ENCODE measurements at places on chromosomes 7 and 10.

GRCh38 chr7:91068136-91068795, 196.0 kb upstream of the FZD1 start:
- no peak for DNase-seq

DNA sequence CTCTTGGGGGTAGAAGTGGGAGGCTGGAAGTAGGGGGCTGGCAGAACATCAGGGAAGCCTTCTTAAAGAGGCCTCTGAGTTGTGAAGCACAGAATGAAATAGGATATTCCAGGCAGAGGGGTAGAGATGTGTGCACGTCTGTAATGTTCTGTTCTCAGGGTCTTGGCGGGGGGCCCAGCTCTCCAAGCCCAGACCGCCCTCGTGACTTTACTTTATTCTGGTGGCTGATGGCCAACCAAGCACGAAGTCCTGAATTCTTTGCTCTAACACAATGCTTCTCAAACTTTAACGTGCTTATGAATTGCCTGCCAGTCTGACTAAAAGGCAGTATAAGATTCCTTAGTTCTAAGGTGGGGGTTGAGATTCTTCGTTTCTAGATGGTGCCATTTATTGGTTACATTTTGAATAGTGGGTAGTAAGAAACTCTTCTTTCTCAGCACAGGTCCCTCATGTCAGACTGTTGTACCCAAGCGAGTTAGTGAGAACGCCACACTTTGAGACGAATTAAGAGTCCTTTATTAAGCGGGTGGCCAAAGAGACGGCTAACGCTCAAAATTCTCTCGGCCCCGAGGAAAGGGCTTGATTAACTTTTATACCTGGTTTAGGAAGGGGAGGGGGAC, 8.2 kb downstream of the PRXL2A start:
- DNase-seq, result no peak

GRCh38 chr7:140056431-140057142, 6.2 kb downstream of the PARP12 start:
- no peak for DNase-seq

DNA sequence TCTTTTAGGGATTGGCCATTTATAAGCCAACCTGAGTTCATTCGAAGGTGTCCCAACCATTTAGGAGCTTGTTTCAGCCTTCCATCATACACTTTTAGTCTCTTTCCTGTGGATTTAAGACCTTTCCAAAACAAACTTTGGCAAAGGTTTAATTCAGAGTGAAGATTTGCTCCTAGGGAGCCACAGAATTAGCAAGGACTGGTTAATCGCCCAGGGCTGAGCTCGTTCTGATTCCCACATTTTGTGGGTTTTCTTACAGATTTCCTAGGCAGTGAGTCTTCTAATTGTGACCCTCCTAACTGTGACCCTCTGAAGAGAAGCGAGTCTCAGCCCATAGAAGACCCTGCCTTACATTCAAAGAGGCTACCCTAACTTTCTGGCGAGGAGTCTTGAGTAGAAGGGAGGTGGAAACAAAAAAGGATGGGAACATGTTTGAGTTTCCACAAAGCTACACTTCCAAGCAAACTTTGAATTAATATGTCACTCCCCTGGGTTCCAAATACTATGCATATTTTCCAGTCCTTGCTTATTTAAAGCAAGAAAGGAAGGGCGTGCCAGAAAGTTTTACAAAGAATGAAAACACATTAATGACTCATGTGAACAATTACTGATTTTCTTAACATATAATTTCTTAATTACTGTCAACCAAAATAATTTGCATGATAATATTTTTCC, 118.3 kb downstream of the ARID5B start:
- no peak for DNase-seq

- DNase-seq, result no peak
Measured at GRCh38 chr7:22670422-22670815, 56.6 kb upstream of the IL6 start.

DNA sequence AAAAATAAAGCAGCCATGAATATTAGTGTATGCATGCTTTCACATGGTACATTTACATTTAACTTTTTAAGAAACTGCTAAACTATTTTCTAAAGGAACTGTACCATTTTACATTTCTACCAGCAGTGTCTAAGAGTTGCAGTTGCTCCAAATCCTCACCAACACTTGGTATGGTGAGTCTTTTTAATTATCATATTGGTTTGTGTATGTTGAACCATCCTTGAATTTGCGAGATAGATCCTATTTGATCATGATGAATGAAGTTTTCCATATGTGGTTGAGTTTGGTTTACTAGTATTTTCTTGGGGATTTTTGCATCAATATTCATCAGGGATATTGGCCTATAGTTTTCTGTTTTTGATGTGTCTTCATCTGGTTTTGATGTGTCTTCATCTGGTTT, 1057.2 kb downstream of the LRMDA start:
- DNase-seq, result no peak

- no peak for DNase-seq
Measured at GRCh38 chr10:60473557-60473956, 83.9 kb upstream of the ANK3 start.

- no peak for DNase-seq
Measured at GRCh38 chr7:158109364-158110033, 478.1 kb downstream of the PTPRN2 start.

- peak; percentile 65 for DNase-seq
Measured at GRCh38 chr10:45000752-45001380, at the start of gene ZNF22. ZNF22 (plus strand) TSS chr10:45000923; CDS start chr10:45003369, 2,446 bp downstream.

- no peak for DNase-seq
Measured at GRCh38 chr7:129923709-129924108, 29.1 kb downstream of the UBE2H start.

DNA sequence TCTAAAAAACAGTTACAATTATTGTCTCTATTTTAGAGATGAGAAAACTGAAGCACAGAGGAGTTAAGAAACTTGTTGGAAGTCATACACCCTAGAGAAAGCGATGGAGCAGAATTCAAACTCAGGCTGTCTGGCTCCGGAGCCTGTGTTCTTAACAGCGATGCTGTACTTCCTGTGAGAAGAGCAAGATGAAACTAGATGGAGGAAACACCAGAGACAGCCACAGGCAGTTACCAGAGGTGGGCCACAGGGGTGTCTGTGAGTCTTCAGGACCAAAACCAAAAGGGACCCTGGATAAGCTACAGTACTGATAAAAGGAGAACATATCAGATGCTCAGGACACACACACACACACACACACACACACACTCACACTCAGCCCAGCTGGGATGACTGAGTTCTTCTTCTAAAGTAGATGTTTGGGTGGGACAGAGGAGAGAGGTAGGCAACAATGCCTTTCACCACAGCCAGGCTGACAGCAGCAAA, 289.2 kb downstream of the FZD1 start:
- no peak for DNase-seq

DNA sequence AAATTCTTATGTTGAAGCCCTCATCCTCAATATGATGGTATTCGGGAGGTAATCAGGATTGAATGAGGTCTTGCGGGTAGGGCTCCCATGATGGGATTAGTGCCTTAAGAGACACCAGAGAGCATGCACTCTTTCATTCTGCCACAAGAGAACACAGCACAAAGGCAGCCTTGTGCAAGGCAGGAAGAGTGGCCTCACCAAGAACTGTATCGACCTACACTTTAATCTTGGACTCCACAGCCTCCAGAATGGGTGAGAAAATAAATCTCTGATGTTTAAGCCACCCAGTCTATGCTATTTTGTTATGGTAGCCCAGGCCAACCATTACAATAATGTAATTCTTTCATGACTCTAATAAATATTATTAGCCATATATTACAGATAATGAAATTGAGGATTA, 8.4 kb downstream of the SEM1 start:
- DNase-seq, result no peak

GRCh38 chr7:89607792-89608191, 546.5 kb upstream of the STEAP1 start:
- no peak for DNase-seq

GRCh38 chr10:110632591-110633215, 11.4 kb upstream of the RBM20 start:
- no peak for DNase-seq

GRCh38 chr10:84158061-84158460, 15.5 kb upstream of the GPR15LG start:
- DNase-seq, result no peak

GRCh38 chr10:79024720-79025198, 44.0 kb upstream of the ZMIZ1 start:
- no peak for DNase-seq

DNA sequence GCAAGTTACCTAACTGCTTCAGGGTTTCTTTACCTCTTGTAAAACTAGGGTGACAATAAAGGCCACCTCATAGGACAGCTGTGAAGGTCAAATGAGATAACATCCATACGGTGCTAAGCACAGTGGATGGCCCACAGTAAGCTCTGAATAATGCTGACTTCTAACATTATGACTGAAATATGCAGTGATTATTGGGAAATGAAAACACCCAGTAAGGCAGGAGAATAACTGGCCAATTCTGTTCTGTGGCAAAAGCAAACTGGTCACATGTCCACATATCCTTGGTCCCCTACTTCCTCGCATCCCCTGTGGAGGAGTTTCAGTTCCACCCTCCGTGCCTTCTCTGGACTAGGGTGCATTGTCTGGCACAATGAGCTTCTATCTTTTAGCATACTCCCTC, 1.4 kb downstream of the CUBN start:
- DNase-seq, result no peak

GRCh38 chr7:139845443-139845805, 16.4 kb downstream of the TBXAS1 start:
- no peak for DNase-seq

- no peak for DNase-seq
Measured at GRCh38 chr10:27158421-27158820, 3.3 kb downstream of the MASTL start.

DNA sequence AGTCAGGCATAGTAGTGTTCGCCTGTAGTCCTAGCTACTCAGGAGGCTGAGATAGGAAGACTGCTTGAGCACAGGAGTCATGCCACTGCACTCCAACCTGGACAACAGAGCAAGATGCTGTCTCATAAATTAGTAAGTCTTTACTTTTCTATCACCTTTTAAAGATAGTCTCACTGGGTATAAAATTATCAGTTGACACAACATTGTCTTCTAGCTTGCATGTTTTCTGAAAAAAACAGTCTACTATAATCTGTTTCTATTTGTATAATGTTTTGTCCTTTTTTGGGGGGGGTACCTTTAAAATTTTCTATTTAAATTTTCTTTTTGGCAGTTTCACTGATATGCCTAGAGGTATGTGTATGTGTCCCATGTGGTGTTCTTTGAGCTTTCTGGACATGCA, 39.6 kb downstream of the COPG2 start:
- no peak for DNase-seq

DNA sequence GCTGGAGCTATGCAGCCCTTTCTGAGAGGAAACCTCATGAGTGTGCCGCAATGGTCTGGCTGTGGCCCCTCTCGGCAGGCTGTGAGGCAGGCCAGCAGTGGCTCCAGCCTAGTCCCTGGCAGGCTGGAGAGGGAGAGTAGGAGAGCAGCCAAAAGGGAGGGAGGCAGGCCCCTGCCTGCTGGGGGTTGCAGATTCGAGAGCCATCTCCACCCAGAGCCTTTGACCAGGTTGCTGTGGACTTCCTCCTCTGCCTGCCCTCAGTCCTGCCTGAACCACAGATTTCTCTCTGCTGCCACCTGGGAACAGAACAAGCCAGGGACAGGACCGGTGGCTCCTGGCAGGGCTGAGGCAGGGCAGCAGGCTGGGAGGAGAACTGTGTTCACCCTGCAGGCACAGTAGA, 13.9 kb downstream of the PAX2 start:
- DNase-seq, result no peak

DNA sequence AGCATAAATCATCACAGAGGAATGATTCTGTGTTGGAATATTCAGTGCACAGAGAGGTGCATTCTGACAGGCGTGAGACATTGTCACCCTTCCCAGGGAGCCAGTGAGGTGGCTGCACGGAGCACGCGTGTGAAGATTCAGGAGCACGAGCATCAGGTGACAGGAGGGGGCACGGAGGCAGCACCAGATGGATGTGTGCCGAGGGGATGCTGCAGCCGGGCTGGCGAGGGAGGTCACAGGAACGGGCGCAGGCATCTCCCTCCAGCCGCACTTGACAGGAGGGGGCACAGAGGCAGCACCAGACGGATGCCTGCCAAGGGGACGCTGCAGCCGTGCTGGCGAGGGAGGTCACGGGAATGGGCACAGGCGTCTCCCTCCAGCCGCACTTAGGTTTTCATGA, 66.5 kb downstream of the DIP2C start:
- no peak for DNase-seq

DNA sequence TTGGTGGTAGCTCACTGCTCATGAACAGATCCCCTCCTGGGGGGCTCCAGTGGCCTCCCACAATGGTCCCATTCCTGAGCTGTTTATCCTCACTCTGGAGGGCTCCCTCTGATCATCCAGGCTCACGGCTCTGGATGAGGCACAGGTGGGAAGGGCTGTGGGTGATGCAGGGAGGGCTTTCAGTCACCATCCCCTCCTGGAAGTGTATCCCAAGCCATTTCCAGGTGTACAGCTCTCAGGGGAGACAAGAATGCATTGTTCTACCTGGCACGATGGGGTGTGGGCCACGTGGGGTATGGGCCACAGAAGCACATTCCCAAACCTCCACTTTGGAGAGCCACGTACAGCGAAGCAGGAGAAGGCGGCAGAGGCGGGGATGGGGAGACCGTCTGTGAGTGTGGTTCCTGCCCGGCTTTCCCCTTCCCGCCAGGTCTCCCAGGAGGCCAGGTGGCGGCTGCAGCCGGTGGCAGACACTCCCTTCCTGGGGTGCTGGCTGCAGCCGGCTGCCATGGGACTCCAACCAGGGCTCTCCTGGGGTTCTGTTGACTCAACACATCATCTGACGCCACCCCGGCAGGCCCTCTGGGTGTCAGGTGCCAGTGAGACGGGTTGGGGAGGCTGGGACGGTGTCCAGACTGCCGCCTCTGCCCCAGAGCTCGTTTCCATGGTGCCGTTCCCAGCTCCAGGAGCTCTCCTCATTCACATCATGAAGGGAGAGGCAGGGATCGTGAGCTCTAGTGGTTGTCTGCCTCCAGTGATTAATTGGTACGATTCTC, 169.7 kb upstream of the RHEB start:
- DNase-seq, result no peak

DNA sequence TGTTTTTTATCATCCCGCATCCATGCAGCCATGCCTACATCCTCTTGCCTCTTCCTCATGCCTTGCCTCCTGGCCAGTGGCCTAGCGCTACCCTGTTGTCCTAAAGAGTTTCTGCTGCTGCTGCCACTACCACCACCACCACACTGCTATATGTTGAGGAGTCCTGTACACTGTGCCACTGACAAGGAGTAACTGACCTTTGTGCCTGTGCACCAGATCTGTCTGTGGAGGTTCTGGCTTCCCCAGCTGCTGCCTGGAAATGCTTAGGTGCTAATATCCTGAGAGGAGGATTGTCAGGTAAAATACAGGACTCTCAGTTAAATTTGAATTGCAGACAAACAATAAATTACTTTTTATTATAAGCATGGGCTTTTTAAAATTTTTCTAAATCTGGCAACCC, 7.0 kb upstream of the CFAP69 start:
- no peak for DNase-seq

DNA sequence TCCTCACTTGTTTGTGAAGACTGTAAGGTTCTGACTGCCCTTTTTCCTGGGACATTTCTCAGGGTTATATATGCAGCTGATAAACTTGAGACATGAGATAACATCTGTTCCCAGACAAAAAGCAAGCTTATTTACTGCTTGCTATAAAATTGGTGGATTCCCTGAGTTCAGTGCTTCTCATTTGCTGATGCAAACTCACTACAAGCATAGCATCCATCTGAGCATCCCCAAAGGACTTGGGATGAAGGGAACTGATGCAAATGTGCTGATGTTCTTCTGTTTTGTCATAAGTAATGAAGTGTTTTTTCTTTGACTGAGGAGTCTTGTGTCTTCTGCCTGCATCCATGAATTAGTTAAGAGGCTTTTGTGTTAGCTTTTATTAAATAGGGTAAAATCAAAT, 183.2 kb downstream of the ADK start:
- no peak for DNase-seq

Data from stimulated activated CD4-positive, alpha-beta T cell treated with anti-CD3 and anti-CD28 coated beads, Interleukin-2, amount 100 ng/mL, for 24 hours (primary cell).